Right renal pelvis (tissue), 4 donors: ENCODE measurements at places on chromosomes 4 and X. TPM values are rescaled to one million over a fixed set of nuclear protein-coding genes. Genes with fewer than 3 reads are reported as not detected.

- no peak for DNase-seq
Measured at GRCh38 chr4:127922226-127922625, 41.5 kb downstream of the PLK4 start.

FRMPD4 gene
- polyA plus RNA-seq, result 0.25 TPM

GRCh38 chr4:129377131-129377845, 281.3 kb downstream of the C4orf33 start:
- DNase-seq, result no peak

GRCh38 chrX:39477762-39478120, 620.0 kb downstream of the BCOR start:
- DNase-seq, result no peak
